Smooth muscle cell of the pulmonary artery (primary cell): ENCODE measurements at places on chromosomes 11 and 22. TPM values are rescaled to one million over a fixed set of nuclear protein-coding genes. Genes with fewer than 3 reads are reported as not detected.

The DTX4 gene
- total RNA-seq: 0.79 and 3.8 TPM in 2 replicates

The FJX1 gene
- 28.5 and 52.1 TPM in 2 replicates for total RNA-seq

The CST6 gene
- total RNA-seq: 2.9 and 6.1 TPM in 2 replicates

The ARVCF gene
- 8.5 and 30.1 TPM in 2 replicates for total RNA-seq

The HTR3A gene
- not detected in 2 replicates for total RNA-seq

The PYGM gene
- 6.0 and 8.8 TPM in 2 replicates for total RNA-seq

The RAB39A gene
- not detected in 2 replicates for total RNA-seq
